ENCODE measurements at places on chromosomes 11 and 22.

DNA sequence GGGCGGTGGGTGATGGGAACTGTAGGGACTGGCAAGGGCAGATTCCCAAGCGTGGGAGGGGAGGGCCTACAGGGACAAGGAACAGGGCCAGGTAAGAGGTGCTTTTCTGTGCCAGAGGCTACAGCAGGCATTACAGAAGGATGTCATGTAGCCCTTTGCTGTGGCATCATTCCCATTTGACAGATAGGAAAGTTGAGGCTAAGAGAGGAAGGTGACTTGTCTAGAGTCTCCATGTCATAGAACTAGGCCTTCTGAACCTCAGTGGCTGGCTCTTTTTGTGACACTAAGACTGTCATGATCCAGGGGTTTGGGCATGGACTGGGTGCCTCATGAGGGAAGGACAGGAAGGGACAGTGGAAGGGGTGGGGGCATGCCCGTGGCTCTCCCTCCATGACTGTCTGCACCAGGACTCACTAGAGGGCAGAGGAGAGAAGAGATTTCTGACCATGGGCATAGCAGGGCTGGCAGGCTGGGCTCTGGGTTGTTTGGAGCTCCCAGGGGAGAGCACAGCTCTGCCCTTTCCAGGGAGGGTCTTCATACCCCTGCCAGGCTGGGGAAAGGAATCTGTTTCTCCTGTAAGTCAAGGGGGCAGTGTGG lies 3.2 kb downstream of the MMP11 start:
- DNase-seq: no peak

DNA sequence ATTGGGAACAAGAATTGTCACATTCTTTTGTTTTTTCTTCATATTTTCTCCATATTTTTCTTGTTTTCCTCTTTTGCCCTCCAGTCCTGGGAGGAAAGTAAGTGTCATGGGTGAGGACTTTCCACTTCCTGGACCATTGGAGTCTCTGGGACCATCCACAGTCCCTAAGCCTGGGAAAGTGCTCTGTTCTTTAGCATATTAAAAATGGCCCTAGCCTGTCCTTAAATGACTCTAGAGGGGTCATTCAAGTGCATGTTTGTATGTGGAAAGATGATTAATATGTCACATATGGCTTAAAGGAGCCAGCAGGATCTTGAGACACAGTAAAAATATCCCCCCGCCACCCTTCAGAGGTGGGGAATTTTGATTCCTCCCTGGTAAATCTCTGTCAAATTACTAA lies 20.1 kb upstream of the SCGB1D1 start:
- no peak for DNase-seq

DNA sequence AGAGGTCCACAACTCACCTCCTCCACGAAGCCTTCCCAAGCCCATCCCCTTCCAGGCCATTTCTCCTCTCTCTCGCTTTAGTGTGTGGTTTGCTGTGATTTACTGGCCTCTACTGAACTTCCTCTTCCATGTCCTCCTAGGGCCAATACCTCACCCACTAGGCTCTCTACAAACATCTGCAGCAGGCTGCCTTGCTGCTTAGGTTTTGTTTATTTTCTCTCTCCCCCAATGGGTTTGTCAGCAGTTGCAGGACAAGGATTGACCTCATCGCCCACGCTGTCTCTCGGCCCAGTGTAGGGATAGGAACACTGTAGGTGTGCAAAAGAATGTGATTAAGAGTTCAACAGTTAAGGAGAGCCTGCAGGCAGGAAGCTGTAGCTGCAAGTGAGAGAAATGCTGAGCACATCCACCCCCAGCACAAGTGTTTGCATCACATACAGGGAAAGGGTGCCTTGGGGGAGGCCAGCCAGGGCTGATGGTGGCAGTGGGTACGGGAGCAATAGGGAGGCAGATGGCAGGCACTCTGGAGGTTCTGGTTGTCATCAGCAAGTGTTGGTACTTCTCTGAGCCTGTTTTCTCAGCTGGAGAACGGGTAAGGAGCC lies 1.4 kb downstream of the PC start:
- no peak for DNase-seq

DNA sequence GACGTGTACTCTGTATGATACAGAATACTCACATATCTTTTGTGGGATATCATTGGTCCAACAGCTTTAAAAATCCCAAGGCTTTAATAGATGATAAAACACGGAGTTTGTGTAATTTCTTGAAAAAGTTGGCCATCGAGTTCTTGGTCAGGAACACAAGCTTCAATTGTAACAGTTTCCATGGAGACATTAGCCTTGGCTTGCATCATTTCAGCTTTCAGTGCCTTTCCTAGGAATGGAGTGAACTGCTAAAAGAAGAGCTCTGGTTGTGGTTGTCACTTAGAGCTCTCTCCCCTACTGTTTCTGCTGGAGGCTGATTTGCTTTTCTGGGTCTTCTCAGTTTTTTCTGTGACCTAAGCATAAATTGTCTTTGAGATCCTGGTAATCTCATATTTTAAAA lies 14.2 kb downstream of the BMAL1 start:
- no peak for DNase-seq

GRCh38 chr11:32215157-32215556 lies 124.3 kb downstream of the RCN1 start:
- DNase-seq: no peak

Data from osteocyte (in vitro differentiated cells).